ENCODE measurements at places on chromosomes 1 and 21.

DNA sequence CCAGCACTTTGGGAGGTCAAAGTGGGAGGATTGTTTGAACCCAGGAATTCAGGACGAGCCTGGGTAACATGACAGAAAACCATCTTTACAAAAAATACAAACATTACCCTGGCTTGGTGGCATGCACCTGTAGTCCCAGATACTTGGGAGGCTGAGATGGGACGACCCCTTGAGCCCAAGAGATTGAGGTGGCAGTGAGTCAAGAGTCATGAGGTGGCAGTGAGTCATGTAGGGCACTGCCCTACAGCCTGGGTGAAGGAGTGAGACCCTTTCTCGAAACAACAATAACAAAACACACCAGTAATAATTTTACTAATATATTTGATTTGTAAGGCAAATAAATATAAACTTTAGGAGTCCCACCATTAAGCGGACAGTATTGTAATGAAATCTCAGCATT is 1906.2 kb downstream of the NCAM2 start:
- no peak for DNase-seq

GRCh38 chr1:87115891-87116290 is 201.5 kb downstream of the HS2ST1 start:
- DNase-seq, result no peak

- DNase-seq, result no peak
Measured at GRCh38 chr1:153961421-153961820, 1.9 kb downstream of the SLC39A1 start.

DNA sequence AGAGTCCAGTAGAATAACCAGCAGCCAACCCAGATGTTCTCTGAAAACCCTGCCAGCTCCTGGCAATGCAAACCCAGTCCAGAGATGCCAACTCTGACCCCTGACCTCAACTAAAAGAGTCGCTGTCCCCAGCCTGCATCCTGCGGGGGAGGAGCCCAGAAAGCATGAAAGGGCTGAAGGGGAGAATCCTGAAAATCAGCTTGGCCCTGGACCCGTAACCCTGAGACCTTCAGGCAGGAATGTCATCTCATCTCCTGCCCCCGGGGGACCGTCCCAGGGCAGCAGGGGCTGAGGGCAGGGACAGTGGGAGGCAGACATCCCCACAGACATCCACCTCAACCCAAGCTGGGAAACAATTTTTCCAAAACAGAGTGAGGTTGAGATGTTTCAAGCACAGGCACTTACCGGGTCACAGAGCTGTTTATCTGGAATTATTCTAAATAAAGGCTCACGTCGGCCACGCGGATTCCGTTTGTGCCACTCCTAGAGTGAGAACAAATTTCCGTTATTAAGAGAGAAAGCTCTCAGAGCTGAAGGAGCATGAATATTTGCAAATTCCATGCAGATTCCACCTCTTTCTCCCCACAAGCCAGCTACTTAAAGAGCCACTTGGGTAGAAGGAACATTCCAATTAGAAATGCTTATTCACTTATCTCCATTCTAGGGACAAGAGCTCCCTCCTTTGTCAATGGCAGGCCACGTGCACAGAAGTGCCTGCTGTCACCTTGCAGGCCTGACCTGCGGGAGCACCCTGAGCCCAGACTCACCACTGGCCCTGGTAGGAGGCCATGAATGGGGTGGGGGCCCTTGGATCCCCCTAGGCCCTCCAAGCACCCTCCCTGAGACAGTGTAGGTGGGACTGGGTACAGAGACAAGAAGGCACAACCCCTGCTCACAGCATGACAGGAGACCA is 240.1 kb downstream of the NPHP4 start:
- DNase-seq, result no peak

DNA sequence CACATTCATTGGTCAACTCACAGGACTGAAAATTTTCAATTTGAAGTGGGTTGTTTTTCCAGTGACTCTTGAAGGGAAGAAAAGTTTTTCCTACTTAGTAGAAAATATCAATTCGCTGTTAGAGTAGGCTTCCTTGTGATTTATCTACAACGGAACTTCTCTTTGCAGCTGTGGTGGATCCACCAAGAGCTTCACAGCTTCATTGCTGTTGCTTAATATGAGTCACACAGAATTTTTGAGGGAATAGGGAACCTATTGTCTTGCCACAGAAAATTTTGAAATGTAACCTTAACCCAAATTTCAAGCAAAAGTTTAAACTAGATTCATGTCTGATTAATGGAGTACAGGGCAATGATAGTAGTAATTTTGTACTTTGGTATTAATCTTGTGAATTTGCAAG is 58.4 kb upstream of the IFI44L start:
- DNase-seq, result no peak

DNA sequence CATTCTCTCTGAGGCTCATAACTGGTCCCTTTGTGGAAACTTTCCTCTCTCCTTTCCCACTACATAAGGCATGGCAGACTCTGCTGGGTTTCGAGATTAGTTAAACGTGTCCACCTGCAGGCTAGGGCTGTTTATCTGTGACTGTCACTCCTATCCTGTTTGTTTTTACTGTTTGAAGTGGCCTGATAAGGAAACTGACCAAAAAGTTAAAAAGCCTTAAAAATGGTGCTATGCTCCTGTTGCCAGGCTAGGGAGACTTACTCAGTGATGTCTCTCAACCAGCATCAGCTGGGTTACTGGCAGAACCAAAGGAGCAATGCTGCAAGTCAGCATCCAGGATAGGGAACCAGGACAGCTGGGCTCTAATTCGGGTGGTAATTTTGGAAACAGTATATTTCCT is 3.9 kb downstream of the PIGV start:
- DNase-seq, result no peak

GRCh38 chr1:20342294-20343148 is 51.8 kb downstream of the VWA5B1 start:
- no peak for DNase-seq

DNA sequence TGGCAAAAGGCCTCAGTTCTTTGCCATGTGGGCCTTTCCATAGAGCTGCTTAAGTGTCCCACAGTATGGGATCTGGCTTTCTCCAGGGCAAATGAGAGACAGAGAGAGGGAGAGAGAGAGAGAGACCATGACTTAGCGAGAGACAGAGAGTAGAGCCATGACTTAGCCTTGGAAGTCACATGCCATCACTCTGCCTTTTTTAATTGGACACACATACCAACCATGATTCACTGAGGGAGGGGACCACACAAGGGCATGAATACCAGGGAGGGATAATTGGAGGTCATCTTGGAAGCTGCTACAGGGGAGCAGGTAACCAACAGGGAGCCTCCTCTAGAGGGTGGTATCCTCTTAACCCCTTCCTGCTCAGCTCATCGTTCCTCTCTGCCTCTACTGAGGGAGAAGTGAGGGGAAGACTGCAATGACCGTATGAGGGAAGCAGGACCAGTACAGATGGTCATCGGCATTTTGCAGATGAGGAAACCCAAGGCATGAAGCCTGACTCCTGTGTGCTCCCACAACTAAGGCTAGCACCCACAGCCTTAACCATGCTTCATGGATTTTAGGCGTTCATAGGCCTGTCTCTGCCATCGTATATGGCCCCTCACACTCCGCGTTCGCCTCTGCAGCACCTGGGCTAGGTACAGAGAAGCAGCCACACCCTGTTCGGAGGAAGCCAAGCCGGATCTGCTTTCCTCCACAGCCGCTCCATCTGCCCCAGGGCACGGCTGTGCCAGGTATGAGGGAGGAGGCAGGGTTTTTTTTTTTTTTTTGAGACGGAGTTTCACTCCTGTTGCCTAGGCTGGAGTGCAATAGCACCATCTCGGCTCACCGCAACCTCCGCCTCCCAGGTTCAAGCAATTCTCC is 38.6 kb downstream of the MEF2D start:
- DNase-seq, result no peak

- DNase-seq, result no peak
Measured at GRCh38 chr1:30365596-30365995, 357.8 kb downstream of the MATN1 start.

- no peak for DNase-seq
Measured at GRCh38 chr1:31706384-31707058, 2.7 kb upstream of the COL16A1 start.

DNA sequence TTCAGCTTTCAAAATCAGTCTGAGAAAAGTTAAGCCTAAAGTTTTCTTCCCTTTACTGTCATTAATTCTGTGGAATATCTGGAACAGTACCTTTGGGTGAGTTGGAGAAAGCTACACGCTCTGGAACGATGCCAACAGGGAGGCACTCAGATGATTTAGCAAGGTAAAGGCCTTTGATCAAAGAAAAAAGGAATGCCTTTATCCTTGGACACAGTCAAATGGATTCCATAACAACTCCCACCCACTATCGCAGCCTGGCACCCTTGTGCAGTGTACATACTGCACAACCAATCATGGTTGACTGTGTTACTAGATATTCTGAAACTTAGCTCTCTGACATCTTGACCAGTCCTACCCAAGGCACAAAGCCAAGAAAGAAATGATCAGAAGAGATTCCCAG is 218.7 kb downstream of the PATJ start:
- DNase-seq, result no peak

- DNase-seq, result no peak
Measured at GRCh38 chr1:192797891-192798290, 10.9 kb upstream of the RGS2 start.

GRCh38 chr1:221697923-221698425 is 43.9 kb downstream of the DUSP10 start:
- no peak for DNase-seq

GRCh38 chr21:36692835-36693488 is 6.0 kb upstream of the SIM2 start:
- no peak for DNase-seq

DNA sequence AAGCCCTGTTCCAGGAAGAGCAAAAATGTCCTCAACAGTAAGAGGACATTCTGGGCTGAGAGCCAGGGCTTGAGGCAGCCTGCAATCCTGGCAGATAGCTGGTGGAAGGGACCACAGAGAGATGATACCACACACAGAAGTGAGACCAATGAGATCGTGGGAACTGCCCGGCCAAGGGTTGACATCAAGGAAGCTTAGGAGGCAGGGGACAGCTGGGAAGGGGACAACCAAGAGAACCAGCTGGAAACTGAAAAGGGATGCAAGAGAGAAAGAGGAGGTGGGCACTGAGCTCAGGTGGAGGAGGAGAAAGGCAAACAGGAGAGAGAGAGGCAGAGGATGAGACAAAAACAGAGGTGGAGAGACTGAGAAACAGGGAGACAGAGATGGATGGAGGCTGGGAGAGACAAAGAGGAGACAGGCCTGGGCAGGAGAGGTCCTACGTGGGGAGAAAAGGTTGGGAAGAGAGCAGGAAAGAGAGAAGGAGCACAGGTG is 9.2 kb downstream of the PDZK1IP1 start:
- no peak for DNase-seq

DNA sequence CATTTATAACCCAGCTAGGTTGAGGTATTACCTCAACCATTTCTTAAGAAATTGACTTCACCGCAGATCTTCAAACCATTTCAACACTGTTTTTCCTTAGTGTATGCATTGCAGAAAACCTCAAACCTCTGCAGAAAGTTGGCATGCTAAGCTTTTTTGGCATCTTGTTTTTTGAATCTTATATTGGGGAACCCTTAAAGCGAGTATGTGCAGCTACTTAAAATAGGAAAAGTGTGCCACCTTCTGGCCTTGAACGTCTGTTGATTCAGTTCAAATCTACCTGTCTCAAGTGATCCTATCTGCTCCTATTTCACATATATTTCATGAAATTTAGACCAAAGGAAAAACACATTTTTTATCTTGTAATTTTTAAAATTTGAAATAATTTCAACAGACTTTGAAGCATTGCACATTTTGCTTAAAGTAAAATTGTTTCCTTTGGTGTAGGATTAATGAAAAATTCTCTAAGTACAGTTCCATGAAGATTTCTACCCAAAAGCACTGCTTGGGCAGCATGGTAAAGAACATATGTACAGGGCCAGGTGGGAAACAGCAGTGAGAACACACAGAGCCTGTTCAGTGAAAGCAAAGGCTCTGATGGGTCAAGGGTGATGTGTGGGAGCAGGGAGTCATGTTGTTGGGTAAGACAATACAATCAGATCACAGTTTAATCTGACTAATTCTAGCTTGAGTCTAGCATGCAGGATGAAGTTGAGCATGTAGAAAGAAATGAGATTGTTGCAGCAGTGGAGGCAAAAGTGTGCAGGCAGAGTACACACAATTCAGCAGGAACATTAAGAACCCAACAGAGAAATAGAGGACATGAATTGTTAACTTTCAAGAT is 17.2 kb downstream of the HENMT1 start:
- DNase-seq, result no peak

DNA sequence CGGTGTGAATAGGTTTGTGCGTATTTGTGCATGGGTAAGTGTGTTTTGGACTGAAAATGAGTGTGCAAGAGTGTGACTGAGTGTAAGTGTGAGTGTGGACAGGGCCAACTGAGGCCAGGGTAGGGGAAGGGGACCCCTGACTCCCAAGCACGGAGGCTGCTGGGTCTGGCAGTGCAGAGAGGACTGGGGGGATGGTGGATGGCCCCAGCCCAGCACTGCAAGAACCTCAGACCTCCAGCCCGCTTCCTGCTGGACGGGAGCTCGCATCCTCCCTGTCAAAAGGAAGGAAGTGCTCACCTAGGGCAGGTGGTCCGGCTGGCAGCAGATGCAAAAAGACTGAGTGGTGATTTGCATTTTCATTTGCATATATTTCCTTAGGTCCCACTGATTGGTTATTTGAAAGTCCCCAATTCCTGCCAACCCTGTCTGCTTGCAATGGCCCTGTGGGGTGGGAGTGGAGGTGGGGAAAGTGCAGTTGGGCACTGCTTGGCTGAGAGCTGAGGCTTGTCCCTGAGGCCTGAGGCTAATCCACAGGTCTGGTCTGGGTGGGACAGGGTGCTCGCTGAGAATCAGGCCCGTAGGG is 42.8 kb upstream of the CASZ1 start:
- DNase-seq, result no peak

- no peak for DNase-seq
Measured at GRCh38 chr1:44239961-44240371, 26.7 kb downstream of the DMAP1 start.

DNA sequence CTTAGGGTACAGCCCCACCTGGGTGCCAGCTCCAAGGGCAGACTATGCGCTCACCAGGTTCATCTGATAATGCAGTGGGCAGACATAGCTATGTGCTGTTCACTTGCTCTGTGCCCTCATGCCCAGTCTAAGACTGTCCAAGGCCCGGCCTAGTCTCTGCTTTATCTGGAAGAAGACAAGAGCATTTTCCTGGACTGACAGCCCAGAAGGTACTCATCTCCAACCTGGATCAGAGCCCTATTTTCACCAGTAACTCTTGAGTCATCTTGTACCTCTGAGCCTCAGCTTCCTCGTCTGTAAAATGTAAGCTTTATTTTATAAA is 28.5 kb upstream of the LRRC8C start:
- no peak for DNase-seq

GRCh38 chr1:32901823-32902534 is 790 bp upstream of the TMEM54 start:
- no peak for DNase-seq

Measured in stimulated activated CD4-positive, alpha-beta T cell treated with anti-CD3 and anti-CD28 coated beads, Interleukin-1b, Interleukin-23, amount 100 ng/mL, for 1 hour (primary cell).